ENCODE measurements at places on chromosomes 5 and 9. TPM values are rescaled to one million over a fixed set of nuclear protein-coding genes. Genes with fewer than 3 reads are reported as not detected.
A peak's percentile ranks its signal among the peaks of the same experiment; 100 is the strongest.

DNA sequence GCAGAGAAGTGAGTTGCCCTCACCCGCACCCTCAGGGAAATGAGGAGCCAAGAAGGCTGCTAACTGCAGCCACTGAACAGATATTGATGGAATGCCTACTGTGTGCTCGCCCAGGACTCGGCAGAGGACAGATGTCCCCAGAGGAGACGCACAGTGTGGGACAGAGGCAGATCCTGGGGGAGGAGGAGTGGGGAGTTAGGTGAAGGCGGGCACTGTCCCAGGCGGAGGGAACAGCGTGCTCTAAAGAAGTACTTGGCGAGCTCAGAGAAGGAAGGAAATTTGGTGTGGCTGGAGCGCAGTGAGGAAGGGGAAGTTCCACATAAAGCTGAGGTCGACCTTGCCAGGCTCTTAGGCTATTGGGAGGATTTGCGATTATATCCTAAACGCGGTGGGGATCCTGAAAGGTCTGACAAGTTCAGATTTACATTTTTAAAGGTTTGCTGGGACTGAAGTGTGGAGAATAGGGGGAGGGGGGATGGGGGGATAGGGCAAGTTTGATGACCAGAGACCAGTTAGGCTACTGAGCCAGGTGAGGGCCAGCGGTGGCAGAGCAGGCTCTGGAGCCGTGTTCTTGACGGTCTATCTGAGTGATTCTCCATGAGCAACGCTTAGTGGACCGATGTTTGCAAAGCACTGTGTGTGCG lies 23.6 kb upstream of the CERCAM start:
- DNase-seq, result peak; percentile 24

DNA sequence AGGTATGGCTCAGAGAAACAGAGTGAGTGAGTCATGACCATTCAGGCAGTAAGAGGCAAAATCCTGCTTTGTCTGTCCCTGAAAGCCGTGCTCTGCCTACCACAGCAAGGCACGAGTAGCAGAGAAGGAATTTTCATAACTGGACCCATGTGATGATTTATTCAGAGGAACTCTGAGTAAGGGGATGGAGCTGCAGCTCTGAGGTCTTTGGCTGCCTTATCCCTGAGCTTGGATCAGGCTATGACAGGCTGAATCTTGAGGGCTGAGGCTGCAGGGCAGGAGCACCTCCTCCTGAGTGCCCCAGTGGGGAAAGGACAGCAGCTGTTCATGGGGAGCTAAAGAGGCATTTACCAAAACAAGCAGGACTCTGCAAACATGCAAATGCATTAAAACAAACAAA lies 183.4 kb downstream of the PAPPA start:
- no peak for DNase-seq

DNA sequence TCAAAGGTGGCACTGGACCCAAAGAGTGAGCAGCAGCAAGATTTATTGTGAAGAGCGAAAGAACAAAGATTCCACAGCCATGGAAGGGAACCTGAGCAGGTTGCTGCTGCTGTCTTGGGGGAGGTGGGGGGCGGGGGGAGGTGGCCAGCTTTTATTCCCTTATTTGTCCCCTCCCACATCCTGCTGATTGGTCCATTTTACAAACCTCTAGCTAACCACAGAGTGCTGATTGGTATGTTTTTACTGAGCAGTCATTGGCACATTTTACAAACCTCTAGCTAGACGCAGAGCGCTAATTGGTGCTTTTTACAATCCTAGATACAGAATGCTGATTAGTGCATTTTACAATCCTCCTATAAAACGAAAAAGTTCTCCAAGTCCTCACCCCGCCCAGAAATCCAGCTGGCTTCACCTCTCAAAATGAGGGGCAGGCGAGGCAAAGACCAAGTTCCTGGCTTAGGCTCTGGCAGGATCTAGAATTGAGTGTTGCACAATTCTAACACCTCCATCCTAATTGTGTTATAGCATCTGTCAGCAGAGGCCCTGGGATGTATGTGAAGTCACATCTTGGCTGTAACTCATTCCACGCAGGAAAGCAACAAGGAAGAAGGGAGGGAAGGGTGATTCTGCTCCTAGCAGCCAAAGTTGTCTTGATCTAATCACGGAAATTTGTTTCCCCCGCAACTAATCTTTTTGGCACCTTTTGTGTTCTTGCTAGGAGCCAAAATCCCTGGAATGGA lies 34.3 kb downstream of the ROR2 start:
- no peak for DNase-seq

DNA sequence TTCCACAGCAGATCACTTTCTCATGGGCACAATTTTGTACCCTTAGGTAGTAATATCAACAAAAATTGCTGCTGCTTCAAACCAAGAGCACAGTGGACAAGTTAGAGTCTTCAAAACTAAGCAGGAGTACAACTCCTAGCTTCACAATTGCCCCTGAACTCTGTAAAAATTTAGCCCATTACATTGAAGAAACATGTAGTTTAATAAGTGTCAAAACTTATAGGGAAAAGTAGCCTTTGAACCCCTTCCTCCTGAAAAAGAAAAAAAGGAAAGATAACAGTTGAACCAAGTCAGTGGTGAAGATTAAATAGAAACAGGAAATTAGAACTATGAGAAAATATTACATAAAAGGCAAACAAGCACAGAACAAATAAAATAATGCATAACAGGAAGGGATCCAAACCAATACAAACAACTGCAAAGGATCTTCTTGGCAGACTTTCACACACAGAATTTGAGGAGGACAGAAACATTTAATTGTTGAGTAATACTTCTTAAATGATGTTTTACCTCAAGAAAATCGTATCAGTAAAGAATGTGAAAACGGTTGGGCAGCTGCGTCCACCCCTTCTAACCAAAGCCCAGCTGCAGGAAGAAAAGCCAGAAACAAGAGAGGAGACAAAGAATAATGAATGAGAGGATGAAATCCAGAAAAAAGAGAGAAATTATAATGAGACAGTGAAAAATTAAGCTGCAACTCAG lies 636.0 kb downstream of the NR2F1-AS1 start:
- DNase-seq, result peak; percentile 83

Gene PTPRD
- total RNA-seq, result 23.2 TPM

DNA sequence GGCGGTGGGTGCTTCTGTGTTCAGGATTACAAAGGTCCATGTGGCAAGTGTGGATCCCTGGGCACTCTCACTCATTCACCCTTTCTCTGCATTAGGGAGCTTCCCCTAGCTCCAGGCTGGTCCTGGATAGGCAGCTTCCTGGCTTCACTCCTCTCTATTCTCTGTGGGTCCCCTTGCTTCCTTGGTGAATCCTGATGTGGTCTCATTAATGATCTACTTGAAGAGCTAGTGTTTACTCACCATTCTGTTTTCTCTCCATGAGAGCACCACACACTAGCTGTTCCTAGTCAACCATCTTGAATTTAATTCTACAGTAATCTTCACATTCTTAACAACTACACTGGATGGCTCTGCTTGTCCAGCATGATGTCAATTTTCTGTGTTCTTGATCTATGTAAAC lies 90.0 kb upstream of the PLPPR1 start:
- DNase-seq, result no peak

Gene CLIC3
- total RNA-seq, result not detected

GRCh38 chr5:135743181-135743580 lies 91.3 kb upstream of the SLC25A48 start:
- no peak for DNase-seq

DNA sequence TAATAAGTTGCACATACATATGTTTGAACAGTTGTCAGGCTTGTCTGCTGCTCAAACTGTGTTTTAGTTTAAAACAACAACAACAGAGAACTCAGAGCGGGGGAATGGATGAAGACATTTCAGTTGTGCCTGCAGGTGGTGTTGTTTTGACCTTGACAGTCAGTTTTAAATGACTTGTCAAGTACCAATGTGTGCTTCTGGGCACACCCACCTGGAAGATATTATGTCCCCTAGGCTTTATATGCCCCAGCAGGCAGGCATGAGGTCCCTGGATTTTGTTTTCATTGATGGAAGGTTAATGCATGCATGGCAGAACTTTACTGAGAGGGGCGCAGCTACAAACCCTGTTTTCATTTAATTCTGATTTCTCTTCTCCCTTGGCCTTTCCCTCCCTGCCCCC lies 84.6 kb downstream of the AOPEP start:
- DNase-seq, result no peak

DNA sequence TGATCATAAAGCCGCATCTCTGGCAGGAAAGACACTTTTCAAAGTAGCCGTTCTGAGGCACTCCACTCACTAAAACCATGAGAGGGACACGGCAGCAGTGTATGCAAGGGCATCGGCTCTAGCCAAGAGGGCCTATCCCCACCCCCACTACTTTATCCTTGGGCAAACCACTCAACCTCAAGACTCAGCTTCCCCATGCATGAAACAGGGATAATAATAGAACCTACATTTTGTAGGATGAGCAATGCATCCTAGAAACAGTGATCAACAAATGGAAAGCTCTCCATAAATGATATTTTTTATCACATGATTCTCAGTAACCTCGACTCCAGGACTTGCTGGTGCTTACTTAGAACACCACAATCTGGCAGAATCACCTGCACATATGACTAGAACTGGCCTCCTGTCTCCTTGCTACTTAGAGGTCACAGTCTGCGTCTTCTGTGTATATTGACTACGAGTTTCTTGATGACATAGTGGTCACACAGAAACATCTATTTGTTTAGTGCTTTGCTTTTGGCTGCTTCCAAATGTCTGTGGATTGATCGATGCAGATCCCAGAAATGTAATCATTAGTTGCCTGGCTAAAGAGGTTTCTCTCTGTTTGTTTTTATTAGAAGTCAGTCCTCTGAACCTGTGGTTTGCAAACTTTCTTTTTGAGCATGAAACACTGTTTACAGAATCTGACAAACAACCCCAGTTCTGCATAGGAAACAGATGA lies 102.1 kb downstream of the LHFPL2 start:
- DNase-seq, result no peak

- DNase-seq, result no peak
These were observed 72.5 kb downstream of the LHX2 start for GRCh38 chr9:124084087-124084486.

GRCh38 chr9:99873943-99874584 lies 32.4 kb upstream of the STX17 start:
- DNase-seq, result no peak

- DNase-seq, result no peak
These were observed 59.6 kb downstream of the BARX1 start for GRCh38 chr9:93895535-93895934.

Gene ABCA2
- total RNA-seq, result 23.4 TPM

Gene TEX10
- 21.2 TPM for total RNA-seq

- no peak for DNase-seq
These were observed 183.8 kb downstream of the NR3C1 start for GRCh38 chr5:143219696-143220095.

Gene VLDLR
- 3.2 TPM for total RNA-seq

DNA sequence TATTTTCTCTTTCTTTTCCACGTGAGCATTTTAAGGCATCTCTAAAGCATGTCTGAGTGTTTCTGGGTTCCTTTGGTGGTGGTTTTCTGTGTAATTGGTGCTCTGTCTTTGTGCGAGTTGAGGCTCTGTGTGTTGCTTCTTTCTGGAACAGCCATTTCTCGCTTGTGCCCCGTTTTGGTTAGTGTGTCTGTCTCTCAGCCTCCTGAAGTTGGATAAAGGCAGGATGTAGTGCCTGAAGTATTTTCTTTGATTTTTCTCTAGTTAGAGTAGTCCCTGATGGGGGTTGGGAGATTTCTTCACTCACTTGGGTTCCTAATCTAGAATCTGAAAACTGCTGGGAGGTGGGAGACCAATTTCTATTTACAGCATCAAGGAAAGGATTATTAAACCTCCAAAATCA lies 129.7 kb upstream of the TMEM161B start:
- no peak for DNase-seq

DNA sequence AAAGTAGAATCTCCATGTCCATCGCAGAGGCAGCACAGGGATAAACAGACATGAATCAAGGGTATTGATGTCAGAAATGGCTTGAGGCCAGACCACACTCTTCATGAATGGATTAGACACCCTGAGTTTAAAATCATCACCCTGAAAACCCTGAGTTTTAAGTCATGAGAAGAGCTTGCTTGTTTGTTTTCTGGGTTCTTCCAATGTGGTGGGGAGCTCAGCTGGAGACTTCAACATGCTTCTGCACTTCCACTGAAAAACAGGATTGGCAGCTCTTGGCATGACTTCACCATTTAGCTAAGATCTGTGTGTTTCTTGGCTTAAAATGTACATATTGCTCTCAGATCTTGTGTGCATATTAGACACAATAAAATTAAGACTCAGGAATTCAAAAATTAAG lies 9.8 kb downstream of the GCNT4 start:
- DNase-seq, result no peak

Gene PCDHGA3
- 1.2 TPM for total RNA-seq

DNA sequence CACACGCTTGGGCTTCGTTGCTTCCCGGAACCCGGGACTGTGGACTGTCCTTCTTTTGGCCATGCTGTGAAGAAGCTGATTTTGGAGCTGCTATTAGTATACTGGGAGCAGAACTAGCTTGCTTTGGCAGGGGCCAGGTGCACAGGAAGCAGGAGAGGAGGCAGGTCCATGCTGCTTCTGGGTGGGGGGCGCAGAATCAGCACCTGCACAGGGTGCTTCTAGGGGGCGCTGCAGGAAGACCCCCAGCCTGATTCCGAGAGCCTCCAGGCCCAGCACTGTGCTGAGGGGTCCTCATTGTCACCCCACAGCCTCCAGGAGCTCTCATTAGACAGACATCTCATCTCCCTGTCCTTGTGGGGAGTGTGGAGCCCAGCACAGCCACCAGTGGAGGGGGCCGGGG lies 252.6 kb upstream of the IRX4 start:
- DNase-seq, result no peak

GRCh38 chr9:113219969-113220368 lies 1.1 kb downstream of the FKBP15 start:
- no peak for DNase-seq

GRCh38 chr5:106521701-106522100 lies 1149.0 kb downstream of the EFNA5 start:
- DNase-seq, result peak; percentile 88

Gene FAM151B
- 2.0 TPM for total RNA-seq

Gene C5orf52
- not detected for total RNA-seq

DNA sequence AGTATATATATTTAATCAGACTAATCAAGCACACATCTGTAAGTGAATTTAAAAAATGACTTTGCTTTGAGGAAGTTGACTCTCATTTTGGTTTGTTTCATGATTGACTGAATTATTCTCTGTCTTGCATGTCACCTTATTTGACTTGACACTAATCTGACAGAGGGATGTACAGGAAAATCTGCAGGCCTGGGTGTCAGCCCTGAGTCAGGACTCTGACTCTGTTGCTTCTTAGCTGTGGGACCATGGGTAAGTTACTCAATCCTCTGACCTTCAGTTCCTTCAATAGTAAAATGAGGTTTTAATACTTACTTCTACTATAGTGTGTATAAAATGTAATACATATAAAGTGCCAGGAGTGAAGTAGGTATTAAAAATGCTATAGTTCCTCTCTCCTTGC lies 415.9 kb downstream of the ARHGEF28 start:
- DNase-seq, result no peak

Gene RAB3C
- not detected for total RNA-seq

Data from endothelial cell of umbilical vein (primary cell).